Stimulated activated CD4-positive, alpha-beta T cell treated with anti-CD3 and anti-CD28 coated beads, Interleukin-15, amount 100 ng/mL, for 1 hour (primary cell): ENCODE measurements at places on chromosomes 4 and X.

GRCh38 chr4:185004562-185005218, 13.6 kb upstream of the HELT start:
- no peak for DNase-seq

DNA sequence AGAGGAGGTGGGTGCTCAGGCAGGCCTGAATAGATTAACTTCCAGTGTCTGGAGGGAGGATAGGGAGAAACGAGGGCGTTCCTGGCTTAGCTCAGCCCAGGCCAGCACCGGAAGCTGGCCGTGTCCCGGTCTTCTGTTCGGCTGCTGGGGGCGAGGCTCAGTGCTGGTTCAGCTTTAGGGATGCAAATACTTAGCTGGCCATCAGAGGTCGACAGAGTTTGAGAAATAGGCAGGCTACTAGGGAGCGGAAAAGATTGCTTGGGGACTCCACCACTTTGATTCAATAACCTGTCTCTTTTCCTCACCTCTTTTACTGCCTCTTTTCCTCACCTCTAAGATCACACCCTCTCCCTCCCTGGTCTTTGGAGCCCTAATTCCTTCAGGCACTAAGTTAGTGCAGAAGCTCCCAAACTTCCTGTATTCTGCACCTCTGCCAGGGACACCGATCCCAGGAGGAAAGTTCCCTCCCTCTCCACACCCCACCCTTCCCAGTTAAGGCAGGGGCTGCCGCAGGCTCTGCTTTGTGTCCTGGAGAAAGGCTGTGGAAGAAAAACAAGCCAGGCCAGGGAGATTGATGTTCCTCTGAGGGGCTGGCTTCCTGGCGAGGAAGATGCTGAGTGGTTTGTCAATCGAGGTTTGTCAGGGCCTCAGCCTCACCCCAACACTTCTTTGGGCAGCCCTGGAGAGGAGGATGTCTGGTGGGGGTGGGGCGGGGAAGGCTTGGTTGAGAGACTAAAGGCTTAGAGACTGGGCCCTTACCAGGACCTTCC, 6.0 kb upstream of the EFNB1 start:
- no peak for DNase-seq

DNA sequence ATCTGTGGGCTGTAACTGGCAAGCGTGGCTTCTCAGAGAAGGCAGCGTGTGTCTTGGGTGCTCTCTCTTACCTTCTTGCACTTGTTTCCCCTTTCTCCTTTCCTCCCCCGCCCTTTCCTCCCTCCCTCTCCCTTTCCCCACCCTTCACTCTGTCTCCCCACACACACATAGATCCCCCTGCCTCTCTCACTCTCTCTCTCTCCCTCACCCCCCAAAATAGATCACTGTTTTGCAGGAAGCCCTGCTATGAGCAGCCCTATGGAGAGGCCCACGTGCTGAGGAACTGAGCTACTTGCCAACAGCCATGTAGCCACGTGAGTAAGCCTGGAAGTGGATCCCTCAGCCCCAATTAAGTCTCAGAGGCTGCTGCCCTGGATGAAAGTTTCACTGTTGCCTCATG, 4.3 kb upstream of the PNMA6E start:
- DNase-seq = no peak

GRCh38 chr4:126445596-126445995, 1130.8 kb downstream of the FAT4 start:
- no peak for DNase-seq

GRCh38 chr4:187108845-187109244, 385.2 kb upstream of the FAT1 start:
- DNase-seq = no peak

DNA sequence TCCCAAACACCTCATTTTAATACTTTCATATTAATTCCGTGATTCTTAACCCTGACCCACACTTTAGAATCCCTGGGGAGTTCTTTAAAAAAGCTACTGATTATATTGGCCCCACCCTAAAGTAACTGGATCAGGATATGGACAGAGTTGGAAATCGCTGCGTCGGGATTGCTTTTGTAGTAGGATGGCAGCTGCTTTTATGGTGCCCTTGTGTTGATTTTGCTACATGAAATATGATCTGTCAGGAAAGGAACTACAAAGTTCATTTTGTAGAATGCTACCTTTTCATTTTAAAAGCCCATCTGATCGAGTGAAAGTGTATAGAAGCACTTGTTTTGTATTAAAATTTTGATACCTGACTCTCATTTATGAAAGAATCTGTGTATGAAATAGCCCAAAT, 43.6 kb downstream of the TMEM131L start:
- no peak for DNase-seq

- DNase-seq = no peak
Observed at GRCh38 chr4:152563209-152563608, 27.3 kb upstream of the FBXW7 start.

- no peak for DNase-seq
Observed at GRCh38 chr4:150974750-150975149, 40.3 kb downstream of the LRBA start.

- no peak for DNase-seq
Observed at GRCh38 chr4:124253080-124253479, 459.5 kb downstream of the ANKRD50 start.

DNA sequence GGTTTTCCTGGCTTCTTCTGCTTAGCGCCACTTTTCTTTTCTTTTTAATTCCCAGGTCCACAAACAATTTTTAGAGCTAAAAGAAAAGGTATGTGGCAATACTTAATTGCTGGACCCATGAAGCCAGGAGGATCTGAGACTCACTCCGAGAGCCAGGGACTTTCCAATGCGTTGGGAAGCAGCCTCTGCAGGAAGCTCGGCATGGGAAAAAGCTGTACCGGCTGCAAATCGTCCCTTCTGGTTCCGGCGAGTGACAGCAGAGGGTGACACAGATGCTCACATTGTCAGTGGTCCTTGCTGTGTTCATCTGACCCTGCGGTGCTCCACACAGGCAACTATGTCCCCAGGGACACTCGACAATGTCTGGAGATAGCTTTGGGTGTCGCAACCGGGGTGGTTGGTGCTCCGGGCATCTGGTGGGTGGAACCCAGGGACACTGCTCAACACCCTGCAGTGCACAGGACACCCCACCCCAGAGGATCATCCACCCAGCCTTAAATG, 164.0 kb downstream of the PRKX start:
- DNase-seq = no peak

DNA sequence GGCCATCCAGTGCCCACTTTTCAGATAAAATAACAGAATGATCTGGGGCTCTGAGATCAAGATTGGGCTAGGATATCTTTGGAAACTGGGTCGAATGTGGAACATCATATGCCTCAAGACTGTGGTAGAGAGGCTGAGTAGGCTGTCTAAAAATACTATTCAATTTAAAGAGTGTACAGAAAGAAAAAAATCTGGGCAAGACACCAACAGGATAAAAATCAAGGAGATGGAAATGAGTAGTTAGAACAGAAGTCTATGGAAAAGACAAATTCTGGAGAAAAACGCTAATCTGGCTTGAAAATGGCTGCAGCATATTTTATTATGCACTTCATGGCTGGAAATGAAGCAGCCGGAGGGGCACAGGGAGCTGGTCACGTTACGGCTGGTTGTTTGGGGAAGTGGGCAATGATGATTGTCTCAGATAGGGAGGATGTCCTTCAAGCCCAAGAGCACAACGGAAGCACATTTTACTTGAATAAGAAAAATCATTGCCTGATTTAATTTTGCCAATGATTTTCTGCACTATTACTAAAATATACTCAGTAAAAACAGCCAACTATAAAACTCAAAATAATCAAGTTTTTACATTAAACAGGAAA, 27.1 kb upstream of the MAPK10 start:
- DNase-seq = no peak

GRCh38 chrX:110180176-110180927, 137.5 kb downstream of the AMMECR1 start:
- DNase-seq = no peak

GRCh38 chr4:78602334-78602733, 50.8 kb downstream of the ANXA3 start:
- no peak for DNase-seq

DNA sequence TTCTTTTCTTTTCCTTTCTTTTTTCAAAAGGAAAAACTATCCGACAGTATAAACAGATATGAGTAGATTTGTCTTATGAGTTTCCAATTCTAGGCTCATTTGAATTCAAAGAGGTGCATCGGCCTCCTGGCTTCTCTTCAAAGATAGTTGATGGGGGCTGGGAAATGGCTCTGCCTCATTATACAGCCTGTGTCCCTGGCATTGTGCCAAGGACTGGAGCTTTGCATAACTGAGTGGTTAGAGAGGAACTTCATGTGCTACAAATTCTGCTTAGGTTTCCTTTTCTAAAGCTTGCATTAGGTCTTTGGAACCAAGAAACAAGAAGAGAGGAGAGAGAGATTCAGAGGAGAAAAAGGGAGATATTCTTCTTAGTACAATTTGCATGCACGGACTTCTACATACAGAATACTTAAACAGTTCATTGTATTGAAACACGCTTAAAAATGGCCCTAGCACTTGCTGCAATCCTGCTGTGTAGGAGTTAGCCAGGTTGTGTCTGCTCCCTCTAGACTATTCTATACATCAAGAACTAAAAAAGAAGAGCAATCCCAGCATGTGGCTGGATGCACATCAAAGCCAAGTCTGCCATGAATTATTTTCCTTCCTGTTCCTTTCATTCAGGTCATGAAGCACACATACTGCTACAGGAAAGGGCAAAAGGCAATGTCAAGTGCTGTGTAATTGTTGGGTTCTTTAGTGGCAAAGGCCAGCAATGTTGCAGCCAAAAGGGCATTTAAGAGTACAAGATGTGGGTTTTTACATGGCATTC, 70.9 kb downstream of the INTS12 start:
- no peak for DNase-seq

- no peak for DNase-seq
Observed at GRCh38 chr4:128810331-128810870, 901 bp downstream of the JADE1 start.

- DNase-seq = no peak
Observed at GRCh38 chr4:8870647-8871416, 807 bp downstream of the HMX1 start.

- no peak for DNase-seq
Observed at GRCh38 chr4:89021684-89022083, 35.3 kb downstream of the FAM13A start.

DNA sequence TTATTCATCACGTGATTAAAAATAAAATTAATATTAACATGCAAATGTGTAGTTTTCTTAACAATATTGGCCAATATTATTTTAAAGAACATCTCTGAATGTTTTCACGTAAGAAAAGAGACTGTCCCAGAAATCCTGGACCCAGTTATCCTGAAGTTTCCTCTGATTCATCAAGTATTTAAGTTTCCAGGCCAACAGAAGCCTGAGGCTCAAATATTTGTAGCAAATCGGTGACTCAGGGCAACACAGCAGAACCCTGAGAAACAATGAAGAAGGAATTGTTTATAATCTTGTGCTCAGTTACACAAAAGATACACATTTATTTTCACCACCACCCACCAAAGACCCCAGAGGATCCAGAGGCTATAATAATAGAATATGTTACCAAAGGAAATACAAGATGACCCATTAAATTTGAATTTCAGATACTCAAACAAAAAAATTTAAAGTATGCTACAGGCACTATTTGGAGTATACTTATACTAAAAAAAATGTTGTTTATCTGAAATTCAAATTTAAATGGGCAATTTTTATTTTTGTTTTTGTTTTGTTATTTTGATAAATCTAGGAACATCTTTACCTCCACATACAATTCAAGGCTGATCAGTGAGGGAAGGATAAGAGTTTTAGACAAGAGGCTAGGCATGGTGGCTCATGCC, 33.9 kb upstream of the SLC7A11 start:
- no peak for DNase-seq

GRCh38 chr4:3877236-3877635, 111.1 kb downstream of the ADRA2C start:
- DNase-seq = no peak

GRCh38 chr4:145348291-145348690, 133.4 kb upstream of the SMAD1 start:
- no peak for DNase-seq

DNA sequence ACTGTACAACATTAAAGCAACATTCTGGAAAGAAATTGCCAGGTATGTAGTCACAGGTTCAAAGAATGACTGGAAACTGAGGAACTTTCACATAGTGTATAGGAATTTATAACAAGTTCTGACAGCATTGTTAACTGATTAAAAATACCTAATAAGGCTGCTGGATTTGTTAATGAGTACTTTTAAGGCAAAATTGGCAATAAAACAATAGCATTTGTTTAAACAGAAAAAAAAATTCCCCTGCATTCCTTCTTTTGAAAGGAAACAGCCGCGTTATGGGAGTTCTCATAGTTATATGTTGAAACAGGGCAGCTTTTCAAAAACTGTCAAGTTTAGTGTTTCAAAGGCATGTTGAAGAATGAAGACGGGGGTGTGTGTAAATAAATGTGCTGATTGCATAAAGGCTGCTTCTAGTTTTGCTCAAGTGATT, 282.5 kb upstream of the FAT1 start:
- no peak for DNase-seq

- no peak for DNase-seq
Observed at GRCh38 chr4:89287945-89288344, 19.7 kb downstream of the GPRIN3 start.

DNA sequence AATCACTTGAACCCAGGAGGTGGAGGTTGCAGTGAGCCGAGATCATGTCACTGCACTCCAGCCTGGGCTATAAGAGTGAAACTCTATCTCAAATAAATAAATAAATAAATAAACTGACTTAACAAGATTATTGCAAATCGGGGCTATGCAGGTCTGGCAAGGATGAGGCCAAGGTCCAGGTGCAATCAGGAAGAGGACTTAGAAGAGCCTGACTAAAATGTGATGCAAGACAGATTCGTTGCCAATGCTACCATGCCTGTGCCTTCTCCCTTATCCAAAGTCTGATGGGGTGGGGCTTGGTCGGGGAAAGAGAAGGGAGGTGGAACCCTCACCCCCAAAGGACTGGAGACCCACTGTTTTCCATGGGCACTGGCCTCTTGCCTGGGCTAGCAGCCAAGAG, 14.7 kb downstream of the ZCCHC13 start:
- DNase-seq = no peak

DNA sequence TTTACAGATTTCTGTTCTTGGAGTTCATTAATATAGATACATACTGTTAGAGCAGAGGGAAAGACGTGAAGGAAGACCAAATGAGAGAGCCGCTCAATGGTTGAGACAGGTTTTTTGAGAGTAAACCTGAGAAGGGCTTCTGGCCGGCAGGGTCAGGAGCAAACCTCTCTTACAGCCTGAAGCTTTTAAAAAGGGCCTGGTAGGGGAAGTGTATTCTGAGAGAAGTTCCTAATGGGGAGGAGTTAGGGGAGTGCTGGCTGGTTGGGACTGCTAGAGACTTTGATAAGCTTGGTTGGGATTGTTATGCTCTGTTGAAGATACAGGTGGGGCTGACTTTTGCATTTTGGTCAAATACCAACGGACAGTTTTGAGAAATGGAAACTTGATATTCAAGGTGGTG, 186.8 kb upstream of the PABPC4L start:
- DNase-seq = no peak

DNA sequence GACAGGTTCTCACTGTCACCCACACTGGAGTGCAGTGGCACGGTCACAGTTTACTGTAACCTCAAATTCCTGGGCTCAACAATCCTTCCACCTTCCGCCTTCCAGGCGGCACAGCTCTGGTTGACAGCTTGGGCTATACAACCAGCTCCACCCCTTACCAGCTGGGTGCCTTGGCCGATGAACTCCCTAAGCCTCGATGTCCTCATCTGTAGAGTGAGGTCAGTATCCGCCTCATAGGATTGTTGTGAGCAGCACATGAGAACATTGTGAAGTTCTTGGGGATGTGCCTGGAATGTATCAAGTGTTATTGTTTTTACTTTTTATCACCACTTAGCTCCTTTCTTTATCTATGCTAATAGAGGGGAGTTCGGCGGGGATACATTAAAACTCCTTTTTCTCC, 23.3 kb downstream of the UCHL1 start:
- DNase-seq = no peak
